ENCODE measurements at places on chromosomes 2 and 18.

DNA sequence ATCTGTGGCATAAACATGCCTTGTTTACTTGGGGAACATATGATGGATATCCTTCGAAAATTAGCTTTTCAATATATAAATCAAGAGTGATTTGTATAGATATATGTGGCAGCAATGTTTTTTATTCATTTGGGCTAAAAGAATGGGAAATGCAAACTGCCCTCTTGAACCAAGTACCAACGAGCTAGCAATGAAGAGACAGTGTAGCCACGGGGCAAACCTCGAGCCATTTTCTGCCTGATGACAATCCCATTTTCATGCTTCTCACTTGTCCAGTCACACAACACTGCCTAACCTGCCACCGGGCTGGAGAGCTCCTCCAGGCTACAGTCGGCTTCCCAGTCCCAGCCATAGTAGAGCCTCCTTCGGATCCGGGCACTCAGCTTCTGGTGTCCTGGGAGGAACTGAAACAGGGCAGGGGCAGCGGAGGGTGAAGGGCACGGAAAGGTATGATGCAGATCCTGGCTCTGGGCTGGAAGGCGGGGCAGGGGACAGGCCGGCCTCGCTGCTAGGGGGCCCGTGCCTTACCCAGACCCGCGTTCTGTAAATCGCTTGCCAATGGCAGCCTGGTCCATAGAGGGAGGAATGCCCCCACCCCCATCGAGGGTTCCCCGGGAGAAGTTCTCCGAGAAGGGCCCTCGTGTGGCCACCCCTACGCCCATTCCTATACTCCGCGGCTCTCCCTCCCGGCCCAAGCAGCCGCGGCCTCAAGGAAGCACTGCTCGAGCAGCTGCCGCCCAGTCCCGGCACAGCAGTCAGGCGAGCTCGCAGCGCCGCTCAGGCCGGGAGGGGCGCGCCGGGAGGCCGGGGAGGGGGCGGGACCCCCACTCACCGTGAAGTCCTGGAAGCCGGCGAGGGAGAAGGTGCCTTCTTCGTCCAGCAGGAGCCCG lies 552 bp downstream of the CNPPD1 start:
- no peak for DNase-seq

DNA sequence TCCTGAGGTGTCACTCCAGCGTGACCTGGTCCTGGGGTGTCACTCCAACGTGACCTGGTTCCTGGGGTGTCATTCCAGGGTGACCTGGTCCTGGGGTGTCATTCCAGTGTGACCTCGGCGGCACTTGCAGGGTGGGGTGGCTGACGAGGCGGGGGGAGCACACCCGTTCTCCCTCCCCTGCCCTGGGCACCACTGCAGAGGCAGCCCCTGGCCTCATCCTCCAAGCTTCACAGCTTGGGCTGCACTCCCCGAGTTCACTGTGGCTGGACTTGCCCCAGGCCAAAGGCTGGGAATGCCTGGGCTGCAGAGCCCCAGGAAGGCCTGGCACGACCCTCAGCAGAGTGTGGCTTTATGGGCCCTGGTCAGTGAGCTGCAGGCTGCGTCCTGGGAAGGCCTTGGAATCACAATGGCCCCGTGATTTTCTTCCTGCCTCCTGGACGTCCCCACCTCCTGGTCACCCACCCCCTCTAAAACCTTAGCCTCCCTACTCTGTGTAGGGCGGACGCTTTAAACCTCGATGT lies 88.3 kb downstream of the NFATC1 start:
- no peak for DNase-seq

DNA sequence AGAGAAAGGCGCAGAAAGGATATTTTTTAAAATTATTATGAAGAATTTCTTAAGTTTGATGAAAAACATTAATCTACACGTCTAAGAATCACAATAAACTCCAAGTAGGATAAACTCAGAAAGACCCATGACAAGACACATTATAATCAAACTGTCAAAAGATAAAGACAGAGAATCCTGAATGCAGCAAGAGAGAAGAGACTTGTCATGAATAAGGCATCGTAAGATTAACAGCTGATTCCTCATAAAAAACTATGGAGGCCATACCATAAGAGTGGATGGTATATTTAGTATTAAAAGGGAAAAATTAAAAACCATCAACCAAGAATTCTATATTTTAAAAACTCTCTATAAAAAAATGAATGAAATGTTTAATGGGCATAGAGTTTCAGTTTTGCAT lies 39.1 kb downstream of the SRBD1 start:
- DNase-seq: no peak

- no peak for DNase-seq
Measured at GRCh38 chr2:185628985-185629384, 109.6 kb upstream of the FSIP2 start.

- DNase-seq: no peak
Measured at GRCh38 chr2:29166242-29167039, 51.2 kb downstream of the CLIP4 start.

- no peak for DNase-seq
Measured at GRCh38 chr2:24337890-24338289, 22.4 kb downstream of the ITSN2 start.

DNA sequence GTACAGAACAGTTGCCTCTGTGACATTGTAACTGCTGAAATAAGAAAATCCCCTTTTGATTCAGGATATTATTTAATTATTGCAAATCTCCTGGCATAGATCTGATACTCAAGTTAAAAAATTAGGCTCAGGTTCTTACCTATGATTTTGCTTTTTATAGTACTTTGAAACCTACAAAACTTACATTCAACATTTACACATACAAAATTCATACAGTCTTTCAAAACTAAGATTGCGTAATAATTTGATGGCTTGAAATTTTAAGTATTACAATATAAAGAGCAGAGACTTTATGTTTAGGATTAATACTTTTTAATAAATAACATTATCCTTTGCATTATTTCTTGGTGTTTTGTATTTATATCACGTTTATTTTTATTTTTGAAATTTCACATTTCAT lies 291.1 kb downstream of the CCDC102B start:
- DNase-seq: no peak

DNA sequence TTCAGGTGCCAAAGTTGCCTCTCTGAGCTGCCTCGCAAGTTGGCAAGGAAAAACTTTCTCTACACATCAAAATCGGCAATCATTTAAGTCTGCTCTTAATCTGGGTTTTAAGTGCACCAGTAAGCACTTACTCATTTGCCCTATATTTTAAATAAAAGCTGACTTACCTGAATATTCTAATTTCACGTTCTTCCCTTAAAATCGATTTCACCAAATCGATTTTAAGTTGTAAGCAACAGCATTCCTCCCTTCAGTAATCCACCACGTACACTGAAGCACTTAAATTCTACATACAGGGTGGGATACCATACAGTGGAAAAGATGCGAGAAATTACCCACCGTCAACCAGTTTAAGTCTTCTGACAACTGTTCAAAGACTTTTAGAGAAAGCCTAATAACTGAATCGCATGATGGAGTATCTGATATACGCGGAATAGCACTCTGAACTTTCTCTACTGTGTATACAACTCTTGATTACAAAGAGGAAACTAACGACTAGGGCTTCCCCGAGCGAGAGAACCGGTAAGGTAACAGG lies 1.6 kb downstream of the PPP3R1 start:
- DNase-seq: no peak

GRCh38 chr2:168461942-168462331 lies 5.9 kb downstream of the CERS6 start:
- DNase-seq: no peak

DNA sequence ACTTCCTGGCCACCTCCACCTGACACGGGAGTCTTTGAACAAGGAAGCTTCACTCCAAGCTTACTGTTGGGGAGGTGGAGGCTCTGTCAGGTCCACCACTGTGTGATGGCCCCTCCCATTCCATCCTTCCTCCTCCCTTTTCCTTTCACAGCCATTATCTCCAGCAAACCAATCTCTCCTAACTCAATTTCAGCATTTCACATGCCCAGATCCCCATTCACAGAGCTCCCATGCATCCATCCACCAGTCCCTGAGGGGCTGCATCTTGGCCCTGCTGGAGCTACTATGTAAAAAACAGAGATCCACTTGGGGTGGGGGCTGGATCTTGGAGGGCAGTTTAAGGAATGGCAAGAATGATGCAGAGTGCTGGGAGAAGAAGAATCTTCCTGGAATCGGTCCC lies 129.0 kb upstream of the COPS8 start:
- DNase-seq: no peak

DNA sequence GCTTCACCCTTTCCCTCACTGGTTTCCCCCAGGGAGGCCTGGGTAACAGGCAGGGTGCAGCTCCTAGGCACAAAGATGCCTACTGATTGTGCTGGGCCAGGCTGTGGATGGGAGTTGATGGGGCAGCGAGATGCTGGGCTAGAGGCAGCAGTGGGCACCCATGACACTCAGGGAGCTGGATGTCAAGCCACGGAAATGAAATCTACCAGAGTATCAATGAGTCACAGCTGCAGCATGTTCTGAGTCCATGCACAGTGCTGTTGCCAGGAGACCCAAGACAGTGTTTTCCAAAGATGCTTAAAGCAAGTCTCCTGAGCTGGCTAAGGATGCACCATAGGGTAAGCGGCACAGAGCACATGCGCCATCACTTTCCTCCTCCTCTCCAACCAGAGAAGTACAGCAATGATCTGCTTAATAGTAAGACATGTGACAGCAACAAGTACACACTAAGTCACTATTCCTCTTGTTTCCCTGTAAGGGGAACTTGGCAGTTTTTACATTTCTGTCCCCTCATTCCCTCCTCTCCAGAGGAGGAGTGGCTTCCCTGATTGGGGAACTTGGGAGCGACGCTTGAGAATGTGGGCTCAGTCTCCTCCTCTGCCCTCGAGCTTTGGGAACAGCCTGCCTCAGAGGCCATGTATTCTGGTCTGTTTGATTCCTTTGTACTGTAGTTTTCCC lies 57.2 kb downstream of the CDC42EP3 start:
- DNase-seq: peak; percentile 22

- DNase-seq: no peak
Measured at GRCh38 chr2:181657379-181657778, 474 bp upstream of the CERKL start.

GRCh38 chr2:18445433-18446320 lies 114.8 kb downstream of the RDH14 start:
- DNase-seq: no peak

DNA sequence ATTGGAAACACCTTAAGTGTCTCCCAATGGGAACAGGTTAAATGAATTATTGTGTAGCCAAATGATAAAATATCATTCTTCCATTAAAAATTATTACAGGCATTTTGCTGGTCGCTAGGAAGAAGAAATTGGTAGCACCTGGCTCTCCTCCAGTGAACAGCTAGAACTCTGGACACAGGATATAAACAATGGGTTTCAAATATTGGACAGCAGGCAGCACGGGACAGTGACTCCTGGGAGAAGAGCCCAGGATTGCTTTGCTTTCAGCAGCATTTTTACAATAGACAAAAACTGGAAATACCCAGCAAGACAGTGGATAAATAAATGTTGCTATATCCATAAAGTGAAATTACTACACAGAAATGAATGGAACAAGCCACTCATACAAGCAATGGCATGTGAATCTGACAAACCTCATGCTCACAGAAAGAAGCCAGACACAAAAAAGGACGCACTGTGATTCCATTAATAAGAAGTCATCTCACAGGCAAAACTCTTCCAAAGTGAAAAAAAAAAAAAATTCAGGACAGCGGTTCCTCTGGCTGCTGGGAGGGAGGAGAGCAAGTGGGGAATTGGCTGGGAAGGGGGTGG lies 50.5 kb downstream of the LAMA1 start:
- no peak for DNase-seq

DNA sequence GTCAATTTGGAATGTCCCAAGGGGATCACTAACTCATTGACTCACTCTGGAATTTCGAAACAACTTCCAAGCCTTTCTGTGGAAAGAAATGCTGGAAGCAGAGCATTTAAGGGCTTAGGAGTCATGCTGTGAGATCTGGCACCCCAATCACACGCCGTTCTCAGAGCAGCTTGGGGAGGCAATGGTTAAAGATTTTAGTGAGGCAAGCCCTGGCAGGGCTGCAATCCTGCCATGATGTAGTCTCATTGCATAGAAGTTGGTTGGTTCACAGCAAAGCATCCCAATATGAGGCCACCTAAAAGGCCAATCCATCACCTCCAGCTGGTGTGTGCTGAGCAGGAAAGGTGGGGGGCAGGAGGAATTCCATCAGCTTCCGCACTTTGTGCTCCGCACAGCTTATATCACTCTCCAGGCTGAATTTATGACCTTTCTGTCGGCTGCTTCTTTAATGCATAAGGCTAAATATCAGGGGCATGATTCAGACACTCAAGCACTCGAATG lies 1043.9 kb upstream of the POU3F3 start:
- DNase-seq: peak; percentile 28

DNA sequence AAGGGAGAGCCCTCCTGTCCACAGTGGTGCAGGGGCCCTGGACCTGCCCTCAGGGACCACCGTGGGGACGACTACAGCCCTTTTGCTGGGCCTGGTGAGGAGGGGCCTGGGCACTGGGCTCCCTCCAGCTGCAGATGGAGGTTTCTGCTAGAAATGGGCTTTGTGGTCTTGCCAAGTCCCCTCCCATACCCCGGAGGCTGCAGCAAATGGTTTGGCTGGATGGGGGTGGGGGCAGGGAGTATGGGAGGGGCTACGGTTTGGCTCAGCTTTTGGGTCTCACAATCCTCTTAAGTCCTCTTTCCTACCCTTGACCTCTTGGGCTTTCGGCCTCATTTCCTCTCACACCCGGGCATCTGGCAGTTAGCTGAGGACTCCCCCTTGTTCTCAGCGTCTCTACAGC lies 21.7 kb downstream of the TET3 start:
- no peak for DNase-seq

- DNase-seq: no peak
Measured at GRCh38 chr18:75507636-75508035, 80.1 kb upstream of the SMIM21 start.

DNA sequence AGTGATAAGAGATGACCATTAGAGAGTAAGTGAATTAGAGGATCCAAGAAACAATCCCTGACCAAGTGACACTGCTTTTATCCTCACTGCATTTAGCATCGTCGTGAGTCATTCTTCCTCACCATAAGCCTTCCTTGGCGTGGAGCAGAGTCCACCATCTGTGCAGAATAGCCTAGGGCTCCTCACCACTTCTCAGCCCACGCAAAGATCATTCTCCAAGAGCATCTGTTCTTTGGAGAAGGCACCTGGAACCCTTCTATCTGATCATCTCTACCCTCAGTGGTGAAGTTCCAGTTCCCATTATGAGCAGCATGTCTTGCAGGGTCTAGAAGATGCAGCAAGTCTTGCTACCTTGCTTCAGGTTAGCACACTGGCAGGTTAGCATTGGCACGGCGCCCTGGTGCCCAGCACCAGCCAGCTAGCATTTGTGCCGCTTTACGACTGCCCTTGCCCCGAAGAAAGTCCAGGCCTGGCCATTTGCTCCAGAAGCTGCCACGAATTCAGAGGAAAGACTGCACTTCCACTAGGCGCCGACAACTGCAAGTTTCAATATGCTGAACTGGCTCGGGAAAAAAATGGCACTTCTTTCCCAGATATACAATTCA lies 225.8 kb downstream of the TTC32 start:
- no peak for DNase-seq

DNA sequence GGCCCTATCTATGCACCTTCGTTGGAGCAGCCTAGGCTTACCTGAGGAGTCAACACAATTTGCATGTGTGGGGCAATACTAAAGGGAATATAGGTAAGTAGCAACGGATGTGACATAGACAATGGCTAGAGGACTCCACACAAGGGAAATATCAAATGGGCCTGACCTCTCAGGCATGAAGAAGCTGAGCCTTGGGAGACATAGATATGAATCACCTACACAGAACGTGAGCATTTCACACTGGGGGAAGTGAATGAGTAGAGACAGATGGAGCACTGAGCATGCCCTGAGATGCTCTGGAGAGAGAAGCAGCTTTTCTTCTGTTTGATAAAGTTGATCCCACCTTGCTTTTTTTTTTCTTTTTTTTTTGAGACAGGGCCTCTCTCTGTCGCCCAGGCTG lies 97.9 kb downstream of the ATL2 start:
- no peak for DNase-seq

Data from GOT3 (cell line).